ENCODE measurements at places on chromosomes 6 and 20. TPM values are rescaled to one million over a fixed set of nuclear protein-coding genes. Genes with fewer than 3 reads are reported as not detected.
A peak's percentile ranks its signal among the peaks of the same experiment; 100 is the strongest.

- no peak overlapping the region for H3K4me3 ChIP-seq
- no peak overlapping the region for H3K27ac ChIP-seq
- H3K36me3 ChIP-seq, result no peaks in the 10 kb centered on the region
- no peak for DNase-seq
- no peaks in the 10 kb centered on the region for H3K27me3 ChIP-seq
Observed at GRCh38 chr6:56310241-56310640, 62.9 kb upstream of the COL21A1 start.

FAM162B gene
- not detected for total RNA-seq

MUC21 gene
- total RNA-seq, result not detected

CLDN20 gene
- total RNA-seq, result not detected

DNA sequence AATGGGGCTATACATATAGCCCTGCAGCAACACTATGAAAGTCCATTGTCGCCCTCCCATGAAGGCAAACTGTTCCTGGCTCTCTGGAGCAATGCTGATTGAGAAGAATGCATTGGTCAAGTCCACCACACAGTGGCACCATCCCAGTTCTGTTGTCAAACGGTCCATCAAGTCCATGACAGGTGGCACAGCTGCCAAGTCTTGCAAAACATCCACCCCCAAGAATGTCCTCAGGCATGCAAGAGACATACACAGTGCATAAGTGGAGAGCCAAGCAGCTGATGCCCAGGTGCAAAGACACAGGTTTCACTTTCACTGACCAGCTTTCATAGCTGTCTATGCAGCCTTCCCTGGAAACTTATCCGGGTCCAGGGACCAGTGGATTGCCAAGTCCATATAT, 17.5 kb downstream of the ZNF391 start:
- H3K4me1 ChIP-seq, result no peaks in the 10 kb centered on the region
- H3K27me3 ChIP-seq, result no peaks in the 10 kb centered on the region
- H3K36me3 ChIP-seq, result no peaks in the 10 kb centered on the region
- H3K27ac ChIP-seq, result no peak overlapping the region
- DNase-seq, result no peak
- no peak overlapping the region for H3K4me3 ChIP-seq

DNA sequence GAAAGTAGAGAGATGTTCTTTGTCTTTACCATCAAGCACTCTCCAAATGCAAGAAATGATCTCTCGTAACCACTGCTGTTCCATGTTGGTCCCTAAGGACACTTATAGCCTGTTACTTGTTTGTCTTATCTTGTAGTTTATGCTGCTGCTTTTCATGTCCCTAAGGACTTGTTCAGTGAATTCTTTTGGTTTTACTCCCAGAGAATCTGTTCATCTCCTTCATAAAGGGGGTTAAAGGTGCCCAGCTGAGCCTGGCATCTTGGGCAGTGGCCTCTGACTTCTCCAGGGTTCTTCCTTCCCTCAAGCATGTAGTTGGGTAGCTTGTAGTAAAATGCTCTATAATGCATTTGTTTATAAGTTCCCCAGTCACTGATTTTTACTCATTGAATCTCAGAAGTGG, 864 bp upstream of the PKIG start:
- no peaks in the 10 kb centered on the region for H3K36me3 ChIP-seq
- H3K27ac ChIP-seq, result no peak overlapping the region
- peaks cover 19% of the 10 kb centered on the region for H3K4me1 ChIP-seq
- no peak for DNase-seq

DNA sequence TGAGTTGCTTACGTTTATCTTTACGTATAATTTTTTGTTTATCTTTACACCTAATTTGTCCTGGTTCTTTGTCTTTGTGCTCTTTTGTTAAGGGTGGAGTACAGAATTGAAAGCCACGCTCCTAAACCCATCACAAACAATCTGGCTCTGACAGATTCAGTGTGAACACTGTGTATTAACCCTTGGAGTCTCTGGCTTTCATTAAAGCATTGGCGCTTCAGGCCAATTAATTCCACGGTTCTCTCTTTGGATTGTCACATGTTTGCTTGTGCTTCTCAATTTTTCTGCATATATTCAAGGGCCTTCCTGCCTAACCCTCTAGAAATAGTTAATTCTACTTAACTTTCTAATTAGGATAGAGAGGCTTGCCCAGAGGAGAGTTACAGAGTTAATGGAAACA, 38.6 kb downstream of the NKX2-4 start:
- H3K36me3 ChIP-seq, result peaks cover 67% of the 10 kb centered on the region
- no peak overlapping the region for H3K4me3 ChIP-seq
- H3K4me1 ChIP-seq, result no peaks in the 10 kb centered on the region
- no peak for DNase-seq

DNA sequence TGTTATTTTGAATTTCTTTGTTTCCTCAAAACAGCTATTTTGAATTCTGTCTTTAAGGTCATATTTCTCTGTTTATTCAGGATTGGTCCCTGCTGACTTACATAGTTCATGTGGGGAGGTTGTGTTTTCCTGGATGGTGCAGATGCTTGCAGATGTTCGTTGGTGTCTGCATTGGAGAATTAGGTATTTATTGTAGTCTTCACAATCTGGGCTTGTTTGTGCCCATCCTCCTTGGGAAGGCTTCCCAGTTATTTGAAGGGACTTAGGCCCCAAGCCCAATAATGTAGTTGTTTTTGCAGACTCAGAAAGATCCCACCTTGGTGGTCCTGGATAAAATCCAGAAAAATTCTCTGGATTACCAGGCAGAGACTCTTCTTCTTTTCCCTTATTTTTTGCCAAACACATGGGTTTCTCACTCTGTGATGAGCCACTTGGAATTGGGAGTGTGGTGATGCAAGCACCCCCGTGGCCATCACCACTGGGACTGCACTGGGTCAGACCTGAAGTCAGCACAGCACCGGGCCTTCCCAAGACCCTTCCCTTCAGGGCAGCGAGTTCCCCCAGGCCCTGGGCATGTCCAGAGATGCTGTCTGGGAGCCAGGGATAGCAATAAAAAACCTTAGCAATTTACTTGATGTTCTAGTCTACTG, 81.6 kb upstream of the EZR start:
- no peaks in the 10 kb centered on the region for H3K36me3 ChIP-seq
- no peak overlapping the region for H3K4me3 ChIP-seq
- H3K4me1 ChIP-seq, result no peaks in the 10 kb centered on the region
- DNase-seq, result no peak

ZBTB12 gene
- 5.4 TPM for total RNA-seq

ECI2 gene
- total RNA-seq, result 69.4 TPM

- H3K4me1 ChIP-seq, result no peaks in the 10 kb centered on the region
- no peaks in the 10 kb centered on the region for H3K36me3 ChIP-seq
- H3K27me3 ChIP-seq, result no peaks in the 10 kb centered on the region
- H3K4me3 ChIP-seq, result no peak overlapping the region
Observed at GRCh38 chr20:13140201-13140600, 80.9 kb upstream of the ISM1 start.

GRCh38 chr20:62606016-62606415, 36.3 kb upstream of the SLCO4A1 start:
- peak; percentile 85 for DNase-seq
- no peaks in the 10 kb centered on the region for H3K36me3 ChIP-seq
- peak overlapping the region; percentile 15 for H3K27ac ChIP-seq
- H3K4me1 ChIP-seq, result peaks cover 35% of the 10 kb centered on the region
- H3K4me3 ChIP-seq, result no peak overlapping the region
- peaks cover 8% of the 10 kb centered on the region for H3K27me3 ChIP-seq

CPNE5 gene
- total RNA-seq, result not detected

ETV7 gene
- not detected for total RNA-seq

- DNase-seq, result peak; percentile 59
- no peak overlapping the region for H3K27ac ChIP-seq
Observed at GRCh38 chr20:4836935-4837334, 115.2 kb downstream of the PRND start.

GRCh38 chr6:33757113-33757512, 10.4 kb upstream of the IP6K3 start:
- no peak for DNase-seq
- no peak overlapping the region for H3K4me3 ChIP-seq
- H3K27me3 ChIP-seq, result no peaks in the 10 kb centered on the region
- no peak overlapping the region for H3K27ac ChIP-seq
- H3K4me1 ChIP-seq, result peaks cover 35% of the 10 kb centered on the region
- no peaks in the 10 kb centered on the region for H3K36me3 ChIP-seq

DNA sequence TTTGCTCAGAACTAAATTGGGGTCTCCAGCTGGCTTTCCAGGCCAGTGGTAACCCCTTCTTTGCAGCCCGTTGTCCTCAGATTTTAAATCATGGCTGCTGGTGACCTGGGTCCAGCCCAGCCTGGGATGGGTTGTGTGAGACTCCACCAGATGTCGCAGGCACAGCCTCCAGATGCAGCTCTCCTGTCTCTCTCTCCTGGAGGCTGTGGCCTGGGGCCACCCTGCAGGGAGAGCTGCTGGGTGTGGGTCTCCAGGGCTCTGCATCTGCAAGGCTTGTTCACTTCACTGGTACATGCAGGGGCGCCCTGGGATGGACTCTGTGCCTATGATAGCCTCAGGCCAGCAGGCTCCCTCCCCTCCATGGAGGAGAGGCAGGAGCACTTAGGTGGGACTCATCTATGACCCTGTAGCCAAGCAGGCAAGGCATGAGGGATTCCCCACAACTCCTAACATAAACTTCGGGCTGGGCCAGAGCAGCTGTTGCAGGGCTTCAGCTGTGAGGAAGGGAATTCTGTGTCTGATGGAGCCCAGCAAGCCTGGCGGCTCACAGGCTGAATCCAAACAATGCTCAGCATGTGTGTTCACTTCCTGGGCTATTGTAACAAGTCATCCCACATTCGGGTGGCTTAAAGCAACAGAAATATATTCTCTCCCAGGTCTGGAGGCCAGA, 94.7 kb upstream of the NXT1 start:
- H3K4me1 ChIP-seq, result peaks cover 47% of the 10 kb centered on the region
- DNase-seq, result peak; percentile 97
- no peaks in the 10 kb centered on the region for H3K36me3 ChIP-seq
- peak overlapping the region; percentile 4 for H3K4me3 ChIP-seq
- H3K27me3 ChIP-seq, result no peaks in the 10 kb centered on the region
- H3K27ac ChIP-seq, result peak overlapping the region; percentile 93

GRCh38 chr20:55456316-55456940, 548.9 kb downstream of the CBLN4 start:
- no peaks in the 10 kb centered on the region for H3K27me3 ChIP-seq

DNA sequence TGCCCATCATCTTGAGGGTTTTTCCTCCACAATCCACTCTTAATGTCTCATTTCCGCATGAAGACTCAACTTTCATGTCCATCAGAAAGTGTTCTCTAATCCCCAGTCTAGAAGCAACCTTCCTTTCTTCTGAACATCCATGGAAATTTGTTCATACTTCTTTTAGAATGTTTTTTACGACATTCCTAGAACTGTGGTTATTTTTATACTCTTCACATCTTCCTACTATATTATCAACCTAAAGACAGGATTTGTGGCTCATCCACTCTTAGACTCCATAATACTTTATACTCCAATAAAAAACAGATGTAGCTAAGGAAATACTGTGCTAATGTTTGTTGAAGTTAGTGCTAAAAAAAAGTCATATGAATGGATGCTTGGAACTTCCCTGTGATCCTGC, 1.4 kb upstream of the CAP2 start:
- DNase-seq, result no peak
- no peak overlapping the region for H3K4me3 ChIP-seq
- H3K4me1 ChIP-seq, result peaks cover 5% of the 10 kb centered on the region
- no peaks in the 10 kb centered on the region for H3K27me3 ChIP-seq
- H3K36me3 ChIP-seq, result no peaks in the 10 kb centered on the region

CST5 gene
- total RNA-seq, result not detected

NKAIN4 gene
- 16.4 TPM for total RNA-seq

IRF4 gene
- 0.03 TPM for total RNA-seq

GRCh38 chr6:56552187-56553130, 90.2 kb downstream of the DST start:
- no peak overlapping the region for H3K27ac ChIP-seq
- peaks cover 46% of the 10 kb centered on the region for H3K4me1 ChIP-seq
- 0 out of 2 replicates have a peak, but pooled peaks cover 2% of the 10 kb centered on the region for H3K36me3 ChIP-seq

DNA sequence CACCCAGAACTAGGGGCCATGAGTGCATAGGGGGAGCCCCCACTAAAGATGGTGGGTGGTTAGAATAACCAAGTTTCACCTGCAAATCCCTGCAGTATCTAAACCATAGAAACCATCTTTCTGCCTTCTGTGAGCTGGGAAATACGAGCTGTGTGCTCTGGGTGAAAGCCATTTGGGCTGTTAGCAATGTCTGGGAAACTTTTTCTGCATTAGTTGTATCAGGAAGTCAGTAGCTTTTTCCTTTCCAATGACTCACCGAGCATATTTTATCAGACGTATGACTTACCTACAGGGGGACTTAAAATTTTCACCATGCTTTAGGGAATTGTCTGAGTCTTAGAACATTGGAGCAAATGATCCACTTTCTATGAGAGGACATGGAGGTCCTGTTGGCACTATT, 584.0 kb downstream of the QKI start:
- peaks cover 19% of the 10 kb centered on the region for H3K4me1 ChIP-seq
- no peaks in the 10 kb centered on the region for H3K27me3 ChIP-seq
- no peak for DNase-seq
- no peaks in the 10 kb centered on the region for H3K36me3 ChIP-seq
- H3K4me3 ChIP-seq, result no peak overlapping the region

MAP3K5 gene
- total RNA-seq, result 15.2 TPM

GRCh38 chr20:49405696-49406095, 76.8 kb downstream of the KCNB1 start:
- no peak for DNase-seq
- peaks cover 4% of the 10 kb centered on the region for H3K27me3 ChIP-seq
- H3K27ac ChIP-seq, result no peak overlapping the region
- no peak overlapping the region for H3K4me3 ChIP-seq
- peaks cover 6% of the 10 kb centered on the region for H3K4me1 ChIP-seq

GRCh38 chr6:111899531-111899930, 26.3 kb upstream of the FYN start:
- H3K4me3 ChIP-seq, result no peak overlapping the region
- DNase-seq, result no peak
- peaks cover 21% of the 10 kb centered on the region for H3K4me1 ChIP-seq
- no peaks in the 10 kb centered on the region for H3K36me3 ChIP-seq
- no peaks in the 10 kb centered on the region for H3K27me3 ChIP-seq

GRCh38 chr6:22008248-22008836, 288.5 kb downstream of the PRL start:
- H3K27me3 ChIP-seq, result no peaks in the 10 kb centered on the region
- H3K27ac ChIP-seq, result no peak overlapping the region
- no peaks in the 10 kb centered on the region for H3K4me1 ChIP-seq
- no peaks in the 10 kb centered on the region for H3K36me3 ChIP-seq

GRCh38 chr6:126539022-126539421, 199.1 kb downstream of the CENPW start:
- DNase-seq, result no peak
- no peak overlapping the region for H3K4me3 ChIP-seq
- H3K4me1 ChIP-seq, result peaks cover 5% of the 10 kb centered on the region
- H3K36me3 ChIP-seq, result no peaks in the 10 kb centered on the region
- H3K27me3 ChIP-seq, result no peaks in the 10 kb centered on the region
- no peak overlapping the region for H3K27ac ChIP-seq

Measured in SJCRH30 (cell line).